ENCODE measurements at places on chromosomes 7 and 10.

GRCh38 chr7:65250697-65251395 is 122.8 kb upstream of the ZNF92 start:
- DNase-seq = no peak

DNA sequence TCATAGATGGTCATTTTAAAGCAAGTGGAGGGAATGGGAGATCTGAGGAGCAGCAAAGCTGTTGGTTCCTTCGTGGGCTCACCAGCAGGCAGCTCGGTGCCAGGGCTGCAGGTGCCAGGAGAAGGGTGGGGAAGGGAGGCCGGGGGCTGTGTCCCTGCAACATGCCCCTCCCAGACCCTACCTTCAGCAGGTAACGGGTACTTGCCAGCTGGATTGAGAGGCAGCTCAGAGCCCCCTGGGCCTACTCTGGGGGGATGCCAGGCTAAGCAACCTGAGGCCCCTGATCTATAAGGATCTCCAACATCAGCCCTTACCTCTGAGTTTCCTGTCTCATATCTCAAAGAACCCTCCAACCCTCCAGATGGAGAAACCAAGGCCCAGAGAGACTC is 173.3 kb downstream of the NEURL1 start:
- no peak for DNase-seq

DNA sequence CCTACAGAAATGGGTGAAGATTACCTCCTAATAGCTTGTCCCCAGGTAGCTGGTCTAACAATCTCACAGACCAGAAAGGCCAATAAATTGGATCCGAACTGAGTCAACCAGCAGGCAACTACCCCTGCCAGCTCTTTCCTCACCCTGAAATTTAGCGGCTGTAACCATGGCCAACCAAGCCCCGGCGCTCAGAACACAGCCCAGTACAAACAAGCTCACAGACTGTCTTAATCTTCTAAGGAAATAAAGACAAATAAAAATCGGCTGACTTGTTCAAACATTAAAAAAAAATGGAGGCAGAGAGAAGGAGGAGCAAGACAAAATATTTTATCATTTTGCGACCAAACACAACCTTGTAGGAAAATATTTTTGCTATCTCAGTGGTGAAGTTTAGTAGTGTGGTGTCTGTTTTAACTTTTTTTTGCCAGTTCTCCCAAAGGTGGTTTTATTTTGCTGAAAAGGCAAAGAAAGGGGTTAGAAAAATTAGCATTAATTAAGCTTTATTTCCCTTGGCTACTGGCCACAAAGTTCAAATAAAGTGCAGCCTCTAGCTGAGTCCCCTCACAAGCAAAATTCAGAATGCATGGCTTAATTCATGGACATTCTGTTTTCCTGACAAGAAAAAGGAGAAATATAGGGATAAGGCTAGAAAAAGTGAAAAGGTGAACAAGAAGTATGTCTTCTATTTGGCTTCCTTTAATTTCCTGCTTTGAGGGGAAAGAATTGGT is 313.0 kb upstream of the NPVF start:
- no peak for DNase-seq

DNA sequence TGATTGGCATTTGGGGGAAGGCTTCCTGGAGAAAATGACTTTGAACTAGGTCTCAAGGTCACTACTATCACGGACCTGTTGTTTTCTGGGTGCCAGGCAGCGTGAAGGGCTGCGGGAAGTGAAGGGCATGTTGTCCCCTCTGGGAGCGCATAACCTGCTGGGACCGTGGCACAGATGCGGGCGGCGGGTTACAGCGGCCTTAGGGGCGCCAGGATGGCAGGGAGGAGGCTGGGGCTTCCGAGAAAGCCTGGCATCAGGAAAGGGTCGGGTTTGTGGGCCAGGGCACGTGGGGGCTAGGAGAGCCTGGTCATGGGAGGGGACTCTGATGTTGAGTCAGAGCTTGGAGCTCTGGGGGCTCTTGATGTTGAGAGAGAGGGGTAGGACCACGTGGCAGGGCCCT is 6.1 kb downstream of the SLC4A2 start:
- no peak for DNase-seq

GRCh38 chr7:69756235-69756634 is 158.0 kb downstream of the AUTS2 start:
- DNase-seq = no peak

DNA sequence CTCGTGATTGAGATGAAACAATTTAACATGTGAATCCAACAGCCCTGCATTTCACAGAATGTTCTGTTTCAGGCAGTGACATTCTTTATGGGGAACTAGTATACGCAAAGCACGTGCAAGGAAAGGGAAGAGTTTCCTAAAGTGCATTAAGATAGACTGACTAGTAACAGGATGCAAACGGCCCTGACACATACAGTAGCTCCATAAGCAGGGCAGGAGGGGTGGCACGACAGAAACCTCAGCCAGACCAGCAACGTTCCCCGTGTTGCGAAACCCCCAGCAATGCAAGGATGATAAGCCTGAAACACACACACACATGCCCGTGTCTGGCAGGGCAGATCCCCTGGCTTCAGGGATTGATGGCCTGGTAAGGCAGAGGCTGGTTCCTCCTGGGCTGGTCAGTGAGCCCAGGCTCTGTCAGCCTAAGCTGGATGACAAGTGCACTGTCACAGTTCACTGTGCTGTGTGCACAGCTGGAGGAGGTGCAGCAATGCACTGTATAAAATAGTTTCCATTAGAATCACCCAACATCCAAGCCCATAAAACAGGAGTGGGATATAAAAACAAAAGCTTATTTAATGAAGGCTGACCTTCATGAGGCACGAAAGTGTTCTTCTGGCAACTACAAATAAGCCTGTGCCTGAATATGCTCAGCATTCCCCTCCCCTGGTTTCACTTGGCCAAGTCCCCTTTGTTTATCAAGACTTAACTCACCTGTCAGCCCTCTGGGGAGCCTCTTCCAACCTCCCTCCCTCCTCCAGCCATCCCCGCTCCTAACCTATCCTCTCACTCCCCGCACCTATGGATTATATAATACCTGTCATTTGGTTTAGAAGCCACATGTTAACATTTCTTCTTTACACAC is 88.8 kb downstream of the GSAP start:
- DNase-seq = no peak

- DNase-seq = no peak
Observed at GRCh38 chr10:34184939-34185386, 630.1 kb downstream of the PARD3 start.

- DNase-seq = no peak
Observed at GRCh38 chr7:83362871-83363550, 200.3 kb upstream of the PCLO start.

DNA sequence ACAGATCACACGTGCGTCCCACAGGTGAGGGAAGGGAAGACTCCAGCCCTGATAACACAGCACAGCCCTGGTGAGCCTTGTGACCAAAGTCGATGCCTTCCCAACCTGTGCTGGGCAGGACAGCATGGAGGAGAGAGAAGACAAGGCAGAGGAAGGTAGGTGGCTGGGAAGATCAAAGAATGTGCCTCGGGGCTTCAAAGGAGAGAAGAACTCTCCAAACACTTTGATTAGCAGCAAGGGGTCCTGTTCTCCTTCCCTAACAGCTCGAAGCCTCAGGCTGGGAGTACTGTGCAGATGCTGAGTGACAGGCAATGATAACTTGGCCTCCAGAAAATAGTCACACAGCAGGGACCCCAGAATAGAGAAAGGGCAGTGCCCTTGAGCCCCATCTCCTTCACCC is 288.5 kb downstream of the TCERG1L start:
- no peak for DNase-seq

GRCh38 chr7:158040199-158040598 is 547.4 kb downstream of the PTPRN2 start:
- DNase-seq = no peak

DNA sequence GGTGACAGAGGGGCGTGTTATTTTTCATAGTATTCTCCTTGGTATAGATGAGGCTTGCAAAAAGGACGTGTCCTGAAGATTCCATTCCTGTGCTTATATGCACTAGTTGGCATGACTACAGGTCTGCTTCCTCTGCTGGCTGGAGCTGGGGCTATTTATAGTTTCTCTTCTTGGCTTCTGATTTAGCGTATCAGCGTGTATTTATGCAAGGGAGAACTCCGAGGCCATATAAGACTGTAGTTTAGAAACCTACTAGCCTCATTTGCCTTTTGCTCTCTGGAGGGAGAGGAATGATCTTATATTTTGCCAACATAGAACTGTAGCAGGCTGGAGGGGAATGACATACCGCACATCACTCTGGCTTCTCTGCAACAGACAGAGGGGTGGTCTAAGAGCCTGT is 39.7 kb downstream of the CACNB2 start:
- DNase-seq = no peak

DNA sequence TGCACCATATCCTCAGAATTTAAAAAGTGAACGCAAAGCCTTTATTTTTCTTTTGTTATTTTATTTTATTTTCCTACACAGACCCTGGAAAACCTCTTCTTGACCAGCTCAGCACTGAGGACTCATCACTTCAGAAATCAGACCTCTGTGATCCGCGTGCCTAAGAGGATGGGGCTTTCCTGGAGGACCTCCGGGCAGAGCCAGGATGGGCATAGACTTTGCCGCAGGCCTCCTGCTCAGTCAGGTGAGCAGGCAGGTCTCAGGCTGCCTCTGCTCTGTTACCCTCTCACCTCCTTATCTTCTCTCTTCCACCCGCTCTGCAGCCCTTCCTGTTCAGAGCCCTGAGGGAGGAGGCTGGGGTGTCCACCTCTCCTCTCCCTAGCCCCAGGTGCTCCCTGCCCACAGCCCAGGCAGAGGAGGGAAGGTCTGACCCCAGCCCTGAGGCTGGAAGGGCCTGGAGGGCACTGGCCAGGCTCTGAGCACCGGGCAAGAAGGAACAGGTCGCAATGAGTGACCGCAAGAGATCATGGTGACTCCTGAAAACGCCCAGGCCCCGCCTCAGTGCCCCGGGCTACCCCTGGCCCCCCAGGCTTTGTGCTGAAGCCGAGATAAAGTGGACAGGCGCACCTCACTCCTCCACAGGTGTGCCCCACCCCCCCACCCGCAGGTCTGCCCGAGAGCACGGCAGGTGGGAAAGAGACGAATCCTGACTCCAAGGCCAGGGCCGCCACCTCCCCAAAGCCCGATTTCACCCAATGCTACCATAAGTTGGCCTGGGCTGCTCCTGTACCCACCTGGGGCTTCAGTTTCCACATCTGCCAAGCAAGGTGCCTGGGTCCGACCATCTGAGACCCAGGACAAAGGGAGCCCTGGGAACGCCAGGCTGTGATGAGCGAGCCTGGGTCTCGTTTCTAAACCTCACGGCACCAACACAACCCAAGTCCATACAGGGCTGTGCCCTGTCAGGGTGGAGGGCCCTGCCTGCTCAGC is 2.8 kb downstream of the CALML5 start:
- no peak for DNase-seq

DNA sequence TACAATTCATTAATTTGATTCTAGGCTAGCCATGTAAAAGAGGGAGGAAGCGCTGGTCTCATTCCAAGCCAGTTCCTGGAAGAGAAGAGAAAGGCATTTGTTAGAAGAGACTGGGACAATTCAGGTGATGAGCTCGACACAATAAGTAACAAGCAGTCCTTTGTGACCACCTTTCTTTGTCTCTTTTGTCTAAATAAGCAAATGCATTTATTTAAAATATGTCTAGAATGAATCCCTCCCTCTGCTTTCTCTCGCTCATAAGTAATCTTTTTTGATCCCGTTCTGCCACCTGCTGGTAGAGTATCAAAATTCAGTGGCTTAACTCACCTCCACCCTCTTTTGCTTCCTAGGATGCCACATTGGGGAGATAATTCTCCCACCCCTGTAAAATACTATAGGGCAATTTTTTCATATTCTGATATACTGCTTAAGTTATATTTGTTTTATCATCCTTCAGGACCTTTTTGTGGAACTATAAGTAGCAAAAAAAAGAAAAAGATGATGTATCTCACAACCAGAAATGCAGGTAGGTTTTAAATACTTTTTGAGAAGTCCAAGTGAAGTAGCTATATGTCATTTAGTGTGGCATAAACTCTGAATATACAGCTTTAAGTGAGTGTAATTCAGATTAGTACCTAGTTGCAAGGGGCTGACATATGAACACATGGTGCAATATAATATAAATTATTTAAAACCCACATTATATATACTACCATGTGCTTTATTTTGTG is 91.5 kb downstream of the GSDME start:
- DNase-seq = no peak

- no peak for DNase-seq
Observed at GRCh38 chr10:120161111-120161510, 268.6 kb downstream of the SEC23IP start.

GRCh38 chr7:19009241-19009935 is 108.0 kb downstream of the TWIST1 start:
- no peak for DNase-seq

- no peak for DNase-seq
Observed at GRCh38 chr10:110323503-110323902, 18.8 kb upstream of the SMNDC1 start.

- DNase-seq = no peak
Observed at GRCh38 chr7:122307228-122307621, 2.7 kb upstream of the FEZF1 start.

DNA sequence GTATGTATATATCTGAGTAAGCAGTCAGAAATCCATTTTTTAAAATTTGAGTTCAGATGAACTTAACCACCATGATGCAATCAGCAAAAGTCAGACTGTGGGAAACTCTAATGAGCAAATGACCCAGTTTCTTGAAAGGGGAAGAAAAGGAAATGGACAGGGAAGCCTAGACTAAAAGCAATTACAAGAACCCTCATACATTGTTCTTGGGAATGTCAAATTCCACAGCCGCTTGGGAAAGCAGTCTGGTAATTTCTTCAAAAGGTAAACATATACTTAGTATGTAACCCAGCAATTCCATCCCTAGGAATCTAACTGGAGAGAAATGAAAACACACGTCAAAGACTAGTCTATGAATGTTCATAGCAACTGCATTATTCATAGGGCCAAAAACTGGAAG is 16.4 kb upstream of the FOXK1 start:
- no peak for DNase-seq

GRCh38 chr10:98513704-98514103 is 67.0 kb upstream of the HPS1 start:
- DNase-seq = no peak

DNA sequence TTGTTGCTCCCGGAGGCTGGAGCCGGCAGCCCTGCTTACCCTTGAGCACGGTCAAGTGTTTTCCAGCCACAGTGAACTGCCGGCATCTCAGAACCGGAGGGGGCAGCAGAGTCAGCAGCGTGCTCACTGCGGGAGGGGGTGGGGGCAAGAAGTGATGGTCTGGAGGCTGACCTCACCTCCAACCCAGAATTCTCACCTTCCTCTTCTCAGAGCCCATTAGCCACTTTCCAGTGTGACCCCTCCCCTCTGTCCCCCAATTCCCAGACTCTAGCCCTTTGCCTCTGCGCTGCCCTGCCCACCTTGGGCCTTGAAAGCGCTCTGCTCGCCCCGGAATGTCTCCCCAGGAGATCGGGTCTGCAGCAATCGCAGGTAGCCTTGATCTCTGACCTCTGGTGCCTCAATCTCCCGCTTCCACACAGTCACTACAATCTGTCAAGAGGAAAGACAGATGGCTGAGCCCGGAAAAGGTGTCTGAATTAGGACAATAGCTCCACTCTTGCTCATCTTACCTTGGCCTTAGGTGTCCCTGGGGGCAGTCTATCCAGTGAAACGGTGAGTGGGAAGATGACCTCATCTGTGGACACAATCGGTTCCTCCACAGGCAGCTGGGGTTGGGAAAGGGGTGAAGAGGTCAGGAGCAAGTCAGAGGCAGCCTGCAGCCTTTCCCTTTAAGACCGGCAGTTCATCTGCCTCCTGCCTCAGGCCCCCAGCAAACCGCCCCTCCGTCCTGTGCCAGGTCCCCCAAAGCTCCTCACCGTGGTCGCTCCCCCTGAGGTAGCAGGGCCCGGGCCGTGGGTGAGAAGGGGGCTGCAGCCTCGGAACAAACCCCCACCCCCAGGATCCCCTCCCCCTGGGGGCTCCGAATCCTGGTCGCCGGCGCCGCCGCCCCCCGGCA is 942 bp downstream of the TRAPPC14 start:
- DNase-seq = no peak

Measured in stimulated activated CD8-positive, alpha-beta memory T cell treated with anti-CD3 and anti-CD28 coated beads, Interleukin-15, amount 100 ng/mL, for 24 hours (primary cell).